ENCODE measurements at places on chromosomes 13 and 19.

DNA sequence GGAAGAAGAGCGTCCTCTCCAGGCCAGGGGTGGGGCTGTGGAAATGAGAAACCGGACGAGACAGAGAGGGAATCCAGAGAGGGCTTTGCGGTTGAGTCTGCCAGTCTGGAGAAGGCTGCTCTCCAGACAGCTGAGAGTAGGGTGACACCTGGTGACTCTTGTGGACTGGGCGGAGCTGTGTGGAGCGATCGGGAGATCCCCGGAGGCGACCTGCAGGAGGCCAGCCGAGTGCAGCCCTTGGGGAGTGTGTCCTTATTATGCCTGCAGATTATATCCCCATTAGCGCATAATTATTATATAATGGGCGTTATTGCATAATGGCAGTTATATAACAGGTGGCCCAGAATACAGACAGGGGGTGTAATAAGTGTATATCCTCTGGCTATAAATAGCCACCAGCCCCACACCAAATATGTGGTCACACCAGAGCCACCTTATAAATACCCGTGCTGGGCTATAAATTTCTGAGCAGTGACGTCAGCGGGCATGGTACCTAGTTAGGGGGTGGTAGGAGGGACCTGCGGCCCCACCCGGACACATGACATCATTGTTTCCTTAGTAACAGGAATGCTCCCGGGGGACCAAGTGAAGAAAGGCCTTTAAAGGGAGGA lies 41.2 kb downstream of the NFIX start:
- DNase-seq, result no peak

DNA sequence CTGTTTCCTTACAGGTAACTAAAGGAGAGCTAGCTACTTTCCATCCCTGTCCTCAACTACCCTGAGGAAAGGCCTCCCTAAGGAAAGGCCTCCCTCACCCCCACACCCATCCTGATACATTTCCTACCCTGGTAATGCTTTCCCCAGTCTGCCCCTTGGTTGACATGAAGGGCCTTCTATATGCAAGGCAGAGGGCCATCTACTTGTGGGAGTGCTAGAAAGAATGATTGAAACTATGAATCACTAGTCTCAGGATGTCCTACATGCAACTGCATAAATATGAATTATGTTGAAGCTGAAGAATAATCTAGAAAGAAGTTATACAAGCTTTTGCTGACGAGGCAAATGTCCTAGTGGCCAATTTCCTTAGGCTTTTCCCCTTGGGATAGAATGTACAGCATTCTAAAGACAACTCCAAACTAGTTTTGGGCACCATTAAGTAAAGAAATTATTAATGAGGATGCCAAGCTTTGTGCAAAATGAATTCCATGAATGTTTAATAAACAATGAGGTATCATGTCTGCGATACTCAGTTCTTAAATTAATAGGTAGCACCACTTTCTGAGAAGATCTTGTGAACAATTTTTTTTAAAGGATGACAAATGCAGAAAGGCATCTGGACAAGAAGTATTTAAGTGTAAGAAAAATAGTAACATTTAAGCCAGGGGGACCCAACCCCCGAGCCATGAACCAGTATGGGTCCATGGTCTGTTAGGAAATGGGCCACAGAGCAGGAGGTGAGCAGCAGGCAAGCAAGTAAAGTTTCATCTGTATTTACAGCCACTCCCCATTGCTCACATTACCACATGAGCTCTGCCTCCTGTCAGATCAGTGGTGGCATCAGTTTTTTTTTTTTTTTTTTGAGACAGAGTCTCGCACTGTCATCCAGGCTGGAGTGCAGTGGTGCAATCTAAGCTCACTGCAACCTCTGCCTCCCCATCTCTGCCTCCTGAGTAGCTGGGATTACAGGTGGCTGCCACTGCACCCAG lies 223.0 kb downstream of the LHFPL6 start:
- DNase-seq, result no peak

DNA sequence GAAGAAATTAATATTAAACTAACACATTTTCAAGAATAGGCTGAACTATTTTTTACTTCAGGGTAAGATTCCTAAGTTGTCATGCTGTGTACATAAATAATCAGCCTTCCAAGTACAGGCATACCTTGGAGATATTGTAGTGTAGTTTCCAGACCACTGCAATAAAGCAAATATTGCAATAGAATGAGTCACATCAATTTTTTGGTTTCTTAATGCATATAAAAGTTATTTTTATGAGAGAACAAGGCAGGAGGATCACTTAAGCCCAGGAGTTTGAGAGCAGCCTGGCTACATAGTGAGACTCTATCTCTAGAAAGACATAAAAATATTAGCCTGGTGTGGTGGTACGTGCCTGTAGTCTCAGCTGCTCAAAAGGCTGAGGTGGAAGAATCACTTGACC lies 511.5 kb downstream of the UQCRFS1 start:
- no peak for DNase-seq

DNA sequence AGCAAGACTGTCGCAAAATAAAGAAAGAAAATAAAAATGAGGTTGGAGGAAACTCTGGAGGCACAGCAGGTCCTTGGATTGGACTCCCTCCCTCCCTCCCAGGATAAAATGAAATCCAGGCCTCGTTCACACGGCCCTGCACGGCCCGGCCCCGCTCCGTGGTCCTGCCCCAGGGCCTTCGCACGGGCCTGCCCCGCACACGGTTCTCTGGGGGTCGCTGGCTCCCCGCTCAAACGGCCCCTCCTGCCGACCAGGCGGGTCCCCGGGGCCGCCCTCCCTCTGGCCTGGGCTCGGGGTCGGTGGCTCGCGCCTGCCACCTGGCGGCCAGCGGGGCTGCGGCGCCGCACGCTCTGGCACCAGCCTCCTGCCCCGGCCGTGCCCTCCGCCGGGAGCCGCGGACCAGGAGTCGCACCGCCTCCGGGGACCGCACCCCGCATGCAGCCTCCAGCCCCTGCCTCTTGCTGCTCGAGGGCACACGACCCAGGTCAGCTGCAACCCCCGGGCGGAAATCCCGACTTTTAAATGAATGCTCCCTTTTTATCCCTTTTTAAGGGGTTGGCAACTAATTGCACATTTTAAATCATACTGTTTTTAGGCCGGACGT lies 1.5 kb upstream of the WDR18 start:
- DNase-seq, result peak; percentile 76
